ENCODE measurements at places on chromosomes 3 and 15.

DNA sequence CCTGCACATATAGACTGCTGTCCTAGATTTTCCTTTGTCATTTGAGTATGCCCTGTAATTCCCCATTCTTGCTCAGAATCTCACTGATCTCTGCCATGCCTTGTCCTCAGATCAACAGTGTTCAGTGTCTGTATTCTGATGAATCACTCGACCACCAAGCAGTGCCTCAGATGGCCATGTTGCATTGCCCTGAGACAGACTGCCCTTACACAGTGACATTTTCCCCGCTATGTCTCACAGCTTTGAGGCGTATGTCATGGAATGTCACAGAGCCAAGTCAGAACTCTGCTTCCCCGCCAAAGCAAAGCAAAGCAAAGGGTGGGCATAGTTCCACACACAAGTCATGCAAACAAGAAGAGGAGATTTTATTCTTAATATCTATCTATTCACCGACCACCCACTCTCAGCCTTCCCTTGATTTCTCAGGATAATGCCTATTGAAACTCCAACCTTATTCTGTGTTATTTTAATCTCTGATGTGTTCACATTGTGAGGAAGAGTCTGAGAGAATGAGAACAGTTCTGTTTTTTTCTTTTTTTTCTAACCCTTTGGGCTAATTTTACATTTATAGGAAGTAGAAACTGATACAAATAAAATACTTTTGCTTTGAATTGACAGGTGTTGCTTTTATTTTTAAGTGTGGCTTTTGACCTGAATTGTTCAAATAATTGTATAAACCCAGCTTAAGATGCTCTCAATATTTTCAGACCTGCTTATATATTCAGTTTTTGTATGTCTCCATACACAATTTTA, 16.9 kb upstream of the PSMD6 start:
- DNase-seq: no peak

DNA sequence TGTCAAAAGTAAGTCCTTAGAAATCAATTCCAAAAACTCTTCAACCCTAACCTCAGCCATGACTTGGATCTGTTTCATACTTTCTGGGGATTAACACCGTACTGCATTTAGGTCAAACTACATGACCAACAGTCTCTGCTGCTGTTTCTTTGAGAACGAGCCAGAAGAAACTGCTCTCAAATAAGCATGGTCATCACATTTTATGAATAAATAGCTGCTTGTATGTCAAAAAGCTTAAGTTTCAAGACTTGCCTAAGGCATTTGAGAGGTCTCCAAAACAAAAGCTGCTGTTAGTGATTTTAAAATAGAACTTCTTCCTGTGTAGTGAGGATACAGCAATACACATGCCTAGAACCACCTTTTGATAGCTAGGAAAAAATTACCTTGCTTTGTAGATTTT, 166.3 kb upstream of the CHRM5 start:
- DNase-seq: no peak

DNA sequence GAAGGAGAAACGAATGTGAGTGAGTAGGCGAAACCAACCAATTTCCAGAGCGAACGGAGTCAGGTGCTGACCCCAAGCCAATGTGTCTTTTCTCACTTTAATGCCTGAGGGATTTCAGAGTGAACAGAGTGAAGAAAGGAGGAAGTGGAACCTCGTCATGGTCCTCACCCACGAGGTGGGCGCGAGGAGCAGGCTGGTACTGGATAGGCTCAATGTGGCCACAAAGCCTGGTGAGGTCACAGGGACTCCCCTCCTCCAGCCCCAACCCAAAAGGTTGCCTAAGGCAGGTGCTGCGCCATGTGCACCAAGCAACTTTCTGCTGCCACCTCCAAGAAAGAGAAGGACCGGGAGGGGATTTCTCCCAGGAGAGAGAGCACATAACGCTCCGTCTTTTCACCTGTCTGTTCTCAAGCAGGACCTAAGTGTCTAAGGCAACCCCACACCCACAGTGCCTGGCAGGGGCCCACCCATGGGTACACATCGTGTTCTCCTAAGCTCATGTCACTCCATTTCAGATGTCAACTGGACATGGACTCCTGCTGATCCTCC, 3.8 kb downstream of the NRROS start:
- DNase-seq: no peak

- DNase-seq: no peak
Observed at GRCh38 chr3:114307832-114308231, 14.0 kb downstream of the TIGIT start.

DNA sequence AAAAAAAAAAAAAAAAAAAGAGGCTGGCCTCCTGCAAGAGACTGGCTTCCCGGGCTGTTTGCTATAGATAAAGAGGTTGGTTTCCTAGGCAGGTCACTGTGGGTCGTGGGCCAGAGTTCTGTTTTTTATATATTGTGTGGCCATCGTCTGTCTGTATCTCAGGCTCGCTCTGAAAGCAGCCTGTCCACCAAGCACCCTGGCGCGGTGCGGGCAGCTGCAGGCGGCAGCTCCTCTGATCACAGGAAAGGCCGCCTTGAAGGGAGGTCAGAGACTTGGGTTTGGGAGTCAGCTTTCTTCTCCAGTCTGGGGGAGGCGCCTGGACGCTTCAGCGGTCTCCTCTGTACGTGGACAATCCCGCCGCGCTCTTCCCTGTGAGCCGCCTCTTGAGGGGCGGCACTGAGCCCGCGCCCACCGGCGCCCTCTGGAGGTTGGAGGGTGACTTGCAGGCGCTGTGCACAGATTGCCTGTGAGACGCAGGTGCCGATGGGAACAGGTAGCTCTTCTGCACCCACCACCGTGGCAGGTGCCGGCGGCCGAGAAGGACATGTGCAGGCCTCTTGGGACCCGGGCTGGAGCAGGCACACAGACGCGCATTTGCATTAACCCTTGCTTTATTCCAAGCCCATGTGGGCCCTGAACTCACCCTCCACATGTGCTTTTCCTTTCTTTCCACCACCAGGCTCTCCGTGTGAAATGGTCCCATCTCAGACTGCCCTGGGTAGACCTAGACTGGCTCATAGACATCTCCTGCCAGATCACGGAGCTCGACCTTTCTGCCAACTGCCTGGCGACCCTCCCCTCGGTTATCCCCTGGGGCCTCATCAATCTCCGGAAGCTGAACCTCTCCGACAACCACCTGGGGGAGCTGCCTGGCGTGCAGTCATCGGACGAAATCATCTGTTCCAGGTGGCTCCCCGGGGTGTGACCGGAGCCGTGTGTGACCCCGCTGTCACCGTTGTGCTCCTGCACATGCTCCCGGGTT, 89.3 kb downstream of the LRRK1 start:
- DNase-seq: peak; percentile 93

GRCh38 chr3:47685037-47685436, 96.7 kb downstream of the SMARCC1 start:
- no peak for DNase-seq

GRCh38 chr3:59064276-59064675, 14.5 kb upstream of the CFAP20DC start:
- DNase-seq: no peak

DNA sequence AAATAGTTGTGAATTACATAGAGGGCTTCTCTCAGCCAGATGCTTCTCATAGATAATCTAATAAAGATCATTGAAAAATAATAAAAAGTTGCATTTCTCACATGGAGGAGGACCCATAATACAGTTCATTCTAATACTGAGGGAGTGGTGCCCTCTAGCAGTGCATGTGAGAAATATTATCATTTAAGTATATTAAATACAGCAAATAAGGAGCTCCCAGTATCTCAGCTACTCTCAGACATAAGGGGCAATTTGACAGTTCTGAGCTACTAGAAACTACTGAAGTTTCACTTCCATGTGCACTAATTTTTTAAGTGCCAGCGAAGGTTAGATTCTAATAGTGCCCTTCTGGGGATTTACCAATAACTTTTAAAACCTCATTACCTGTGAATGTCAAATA, 188.3 kb downstream of the IL5RA start:
- peak; percentile 17 for DNase-seq

DNA sequence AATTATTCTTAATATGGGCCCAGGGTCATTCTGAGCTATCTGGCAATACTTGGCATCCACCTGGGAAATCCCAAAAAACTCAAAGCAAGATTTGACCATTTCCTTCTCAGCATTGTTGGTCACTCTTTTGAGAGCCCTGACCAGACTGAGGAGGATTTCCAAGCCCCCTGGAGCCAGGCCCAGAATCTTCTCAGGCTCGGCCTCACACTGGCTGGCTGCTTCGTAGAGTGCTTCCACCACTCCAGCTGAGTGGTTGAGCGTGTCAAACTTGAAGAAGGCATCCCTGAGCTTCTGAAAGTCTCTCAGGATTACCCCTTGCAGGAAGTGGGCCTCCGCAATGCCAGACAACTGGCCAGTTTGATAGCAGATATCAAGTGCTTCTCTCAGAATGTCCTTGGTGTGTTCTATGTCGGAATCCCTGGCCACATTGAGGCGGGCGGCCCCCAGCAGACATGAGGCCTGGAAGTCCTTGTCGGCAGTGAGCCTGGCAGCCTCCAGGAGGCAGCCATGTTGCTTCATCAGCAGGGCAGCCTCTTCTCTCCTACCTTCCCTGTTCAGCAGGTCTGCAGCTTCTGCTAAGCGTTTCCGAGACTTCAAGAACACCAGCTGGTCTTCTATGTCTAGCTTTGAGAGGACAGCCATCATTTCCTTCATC, 68.9 kb upstream of the DCLK3 start:
- no peak for DNase-seq

Measured in retina (tissue), 1 donor.